Ascending aorta (tissue), 2 donors: ENCODE measurements at places on chromosomes 4 and X. TPM values are rescaled to one million over a fixed set of nuclear protein-coding genes. Genes with fewer than 3 reads are reported as not detected.

- no peaks in the 10 kb centered on the region for H3K27me3 ChIP-seq
- H3K4me1 ChIP-seq = no peaks in the 10 kb centered on the region
- no peak overlapping the region for H3K4me3 ChIP-seq
- no peak overlapping the region for H3K27ac ChIP-seq
Measured at GRCh38 chrX:8245411-8245810, 74.3 kb upstream of the VCX2 start.

RAB33A gene
- total RNA-seq = 0.32 TPM

- H3K27ac ChIP-seq = no peak overlapping the region
- H3K36me3 ChIP-seq = no peaks in the 10 kb centered on the region
- H3K27me3 ChIP-seq = no peaks in the 10 kb centered on the region
Measured at GRCh38 chrX:46777971-46778810, 19.3 kb upstream of the SLC9A7 start.

DNA sequence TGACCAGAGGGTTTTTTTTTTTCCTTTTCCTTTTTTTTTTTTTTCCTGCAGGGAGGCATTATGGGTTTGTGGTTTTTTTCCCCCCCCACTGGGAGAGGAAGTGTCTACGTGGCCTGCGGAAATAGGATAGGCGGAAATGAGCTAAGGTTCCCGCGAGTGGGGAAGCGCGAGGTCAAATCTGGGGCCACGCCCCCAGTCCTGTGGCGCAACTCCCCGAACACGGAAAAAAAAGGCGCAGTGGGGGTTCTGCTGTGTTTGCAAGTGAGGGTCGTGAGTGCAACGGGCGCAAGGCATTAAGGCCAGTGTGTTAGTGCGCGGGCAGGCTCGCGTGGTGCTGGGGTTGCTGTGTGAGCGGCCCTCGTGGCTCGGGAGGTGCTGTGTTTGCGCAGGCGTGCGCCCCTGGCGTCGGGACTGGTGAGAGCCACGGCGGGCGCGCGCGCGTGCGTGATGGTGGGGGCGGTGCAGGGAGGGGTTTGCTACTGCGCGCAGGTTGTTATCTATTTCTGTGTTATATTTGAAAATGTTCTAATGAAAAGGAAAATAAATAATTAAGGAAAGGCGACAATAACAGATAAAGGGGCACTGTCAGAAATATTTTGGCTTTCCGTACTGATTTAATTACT lies 685 bp upstream of the MORF4L2 start:
- peaks cover 7% of the 10 kb centered on the region for H3K36me3 ChIP-seq
- H3K4me3 ChIP-seq = peak overlapping the region; percentile 63
- peak overlapping the region; percentile 91 for H3K27ac ChIP-seq
- H3K27me3 ChIP-seq = no peaks in the 10 kb centered on the region
- peak; percentile 51 for DNase-seq

GRCh38 chr4:175929441-175929840 lies 117.4 kb upstream of the GPM6A start:
- no peak overlapping the region for H3K4me3 ChIP-seq
- no peaks in the 10 kb centered on the region for H3K36me3 ChIP-seq

TMEM165 gene
- total RNA-seq = 178 TPM

PAGE5 gene
- not detected for total RNA-seq

DNA sequence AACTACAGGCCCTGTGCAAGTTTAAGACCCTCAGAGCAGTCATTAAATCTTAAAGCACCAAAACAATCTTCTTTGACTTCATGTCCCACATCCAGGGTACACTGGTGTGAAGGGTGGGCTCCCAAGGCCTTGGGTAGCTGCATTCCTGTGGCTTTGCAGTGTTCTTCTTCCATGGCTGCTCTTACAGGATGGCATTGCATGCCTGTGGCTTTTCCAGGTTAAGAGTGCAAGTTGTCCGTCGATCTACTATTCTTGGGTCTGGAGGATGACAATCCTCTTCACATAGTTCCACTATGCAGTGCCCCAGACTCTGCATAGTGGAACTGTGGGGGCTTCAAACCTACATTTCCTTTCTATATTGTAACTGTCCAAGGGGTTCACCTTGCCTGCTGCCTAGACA lies 494.5 kb downstream of the CFAP47 start:
- no peak overlapping the region for H3K27ac ChIP-seq
- H3K4me3 ChIP-seq = no peak overlapping the region
- no peak for DNase-seq
- no peaks in the 10 kb centered on the region for H3K36me3 ChIP-seq

GRCh38 chrX:134544513-134545151 lies 84.7 kb downstream of the HPRT1 start:
- no peaks in the 10 kb centered on the region for H3K36me3 ChIP-seq
- peak overlapping the region; percentile 41 for H3K4me3 ChIP-seq
- H3K4me1 ChIP-seq = no peaks in the 10 kb centered on the region

- no peak overlapping the region for H3K27ac ChIP-seq
- H3K36me3 ChIP-seq = no peaks in the 10 kb centered on the region
- H3K4me3 ChIP-seq = no peak overlapping the region
- no peak for DNase-seq
Measured at GRCh38 chr4:153159016-153159415, 45.2 kb upstream of the TRIM2 start.

GRCh38 chr4:107600436-107600835 lies 119.6 kb downstream of the PAPSS1 start:
- H3K4me1 ChIP-seq = peaks cover 7% of the 10 kb centered on the region
- H3K4me3 ChIP-seq = no peak overlapping the region
- H3K27me3 ChIP-seq = no peaks in the 10 kb centered on the region

DNA sequence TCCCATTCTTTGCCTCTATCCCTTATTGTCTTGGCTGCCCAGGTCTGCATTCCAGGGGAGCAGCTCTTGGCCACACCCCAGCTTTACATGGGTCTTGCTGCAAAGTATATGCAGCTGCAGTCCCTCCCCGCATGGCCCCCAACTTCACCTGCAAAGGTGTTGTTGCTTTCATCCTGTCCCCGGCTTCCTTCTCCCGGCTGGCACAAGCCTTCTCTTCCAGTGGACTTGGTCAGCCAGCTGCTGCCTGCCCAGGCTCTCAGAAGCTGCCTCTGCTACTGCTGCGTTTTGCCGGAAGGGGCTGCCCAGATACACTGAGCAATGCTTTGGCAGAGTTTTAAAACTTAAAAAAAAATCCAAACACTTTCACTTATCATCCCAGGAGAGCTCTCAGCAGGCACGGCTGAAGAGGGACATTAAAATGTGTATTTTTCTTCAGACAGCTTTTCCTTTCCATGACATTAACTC lies 121.2 kb upstream of the PDLIM3 start:
- H3K4me3 ChIP-seq = peak overlapping the region; percentile 43
- H3K4me1 ChIP-seq = peaks cover 6% of the 10 kb centered on the region
- DNase-seq = peak; percentile 80

DNA sequence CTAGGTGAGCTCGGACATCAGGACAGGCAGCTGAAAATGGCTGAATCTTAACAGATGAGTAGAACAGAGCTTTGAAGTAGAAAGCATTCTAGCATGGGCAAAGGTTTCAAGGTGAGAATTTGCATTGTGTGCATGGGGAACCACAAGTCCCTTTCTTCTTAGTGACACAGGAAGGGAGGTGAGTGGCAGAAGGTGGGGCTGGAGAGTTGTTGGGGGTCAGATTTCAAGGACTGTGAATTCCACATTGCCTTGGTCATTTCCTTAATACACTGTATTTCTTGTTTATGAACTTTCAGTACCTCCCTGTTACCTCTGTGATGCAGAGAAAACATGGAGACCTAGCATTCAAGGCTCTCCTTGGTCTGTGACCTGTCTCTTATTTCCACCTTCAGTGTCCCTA lies 4.1 kb downstream of the APEX2 start:
- H3K4me1 ChIP-seq = no peaks in the 10 kb centered on the region
- DNase-seq = no peak
- no peaks in the 10 kb centered on the region for H3K36me3 ChIP-seq
- H3K4me3 ChIP-seq = no peak overlapping the region
- no peak overlapping the region for H3K27ac ChIP-seq

- no peaks in the 10 kb centered on the region for H3K36me3 ChIP-seq
- no peaks in the 10 kb centered on the region for H3K27me3 ChIP-seq
- DNase-seq = no peak
- no peaks in the 10 kb centered on the region for H3K4me1 ChIP-seq
Measured at GRCh38 chr4:5510504-5510903, 197.9 kb downstream of the EVC2 start.

DNA sequence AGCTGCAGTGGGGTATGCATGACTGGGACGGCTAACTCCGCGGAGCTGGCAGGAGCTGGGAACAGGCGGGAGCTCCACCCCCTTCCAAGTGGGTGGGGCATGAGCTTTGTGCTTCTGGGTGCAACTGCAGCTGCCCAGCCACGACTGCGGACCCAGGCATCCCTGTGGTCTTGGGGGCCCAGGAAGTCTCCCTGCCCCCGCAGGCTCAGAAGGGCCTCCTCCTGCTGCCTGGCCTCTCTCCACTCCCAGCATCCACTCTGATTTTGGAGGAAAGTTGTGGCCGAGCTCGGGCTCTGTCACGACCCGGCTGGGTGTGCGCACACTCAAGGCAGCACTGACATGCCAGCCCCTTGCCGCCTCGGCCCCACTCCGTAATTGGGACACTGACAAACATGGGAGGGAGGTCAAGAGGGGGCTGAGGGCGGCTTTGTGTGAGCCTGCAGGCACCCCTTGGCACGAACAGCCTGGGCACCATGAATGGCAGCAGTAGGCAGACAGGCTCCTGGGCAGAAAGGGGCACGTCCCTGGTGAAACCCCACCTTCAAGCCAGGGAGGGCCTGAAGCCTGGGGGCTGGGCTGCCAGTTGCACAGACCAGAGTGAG lies 822.6 kb downstream of the GLUD2 start:
- no peak overlapping the region for H3K27ac ChIP-seq
- DNase-seq = no peak
- H3K36me3 ChIP-seq = no peaks in the 10 kb centered on the region
- H3K4me1 ChIP-seq = no peaks in the 10 kb centered on the region
- H3K27me3 ChIP-seq = no peaks in the 10 kb centered on the region

DNA sequence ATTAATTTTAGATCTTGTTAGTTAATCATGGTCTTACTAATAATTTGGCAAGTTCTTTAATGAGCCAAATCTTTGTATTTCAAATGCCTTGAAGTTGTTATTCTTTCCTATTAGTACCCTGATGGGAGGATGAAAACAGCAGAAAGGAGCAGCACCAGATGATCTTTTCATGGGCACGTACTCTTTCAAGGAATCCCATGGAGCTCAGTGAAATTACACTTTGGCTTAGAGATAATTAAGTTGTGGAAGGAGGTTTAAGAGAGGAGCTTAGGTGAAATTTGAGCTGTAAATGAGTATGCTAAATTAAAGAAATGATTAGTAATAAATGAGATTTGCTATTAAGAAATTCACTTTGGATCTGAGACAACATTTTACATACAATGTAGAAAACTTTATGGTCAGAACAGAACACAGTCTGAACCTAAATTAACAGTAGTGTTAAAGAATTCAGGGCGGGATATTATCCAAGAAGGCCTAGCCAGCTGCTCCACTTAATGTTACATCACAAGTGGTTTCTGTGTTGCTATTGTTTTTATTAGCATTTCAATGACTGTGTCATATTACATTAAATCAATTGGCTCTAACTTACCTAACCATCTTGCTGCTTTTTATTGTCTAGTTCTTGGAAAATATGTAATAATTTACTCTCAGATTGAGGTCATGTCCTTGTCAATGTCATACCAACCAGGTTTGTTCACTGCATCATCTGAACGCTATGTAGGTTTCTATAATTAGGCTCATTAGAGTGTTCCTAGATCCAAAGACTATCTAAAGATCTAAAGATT lies 3.9 kb downstream of the MTHFD2L start:
- no peaks in the 10 kb centered on the region for H3K27me3 ChIP-seq
- H3K4me3 ChIP-seq = no peak overlapping the region
- H3K27ac ChIP-seq = no peak overlapping the region
- H3K4me1 ChIP-seq = peaks cover 14% of the 10 kb centered on the region
- H3K36me3 ChIP-seq = peaks cover 2% of the 10 kb centered on the region

DNA sequence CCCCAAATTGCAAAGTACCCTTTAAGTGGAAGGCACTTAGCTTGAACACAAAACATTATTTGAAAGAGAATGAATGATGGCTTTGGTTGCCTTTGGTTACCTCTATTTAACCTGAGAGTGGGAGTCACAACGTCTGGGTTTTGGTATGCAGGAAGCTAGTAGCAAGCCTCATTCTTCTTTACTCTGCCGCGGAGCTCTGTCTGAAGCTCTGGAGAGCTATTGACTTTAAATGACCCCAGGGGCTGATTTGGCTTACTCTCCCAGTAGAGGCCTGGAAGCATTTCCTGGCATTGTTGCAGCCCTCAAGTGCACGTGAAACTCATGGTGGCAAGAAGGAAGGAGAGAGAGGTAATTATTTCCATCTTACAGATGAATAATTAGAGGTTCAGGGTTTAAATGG lies 81.8 kb upstream of the MAGEA4 start:
- H3K27ac ChIP-seq = no peak overlapping the region
- H3K4me1 ChIP-seq = no peaks in the 10 kb centered on the region
- no peak overlapping the region for H3K4me3 ChIP-seq
- H3K27me3 ChIP-seq = no peaks in the 10 kb centered on the region
- H3K36me3 ChIP-seq = no peaks in the 10 kb centered on the region
- DNase-seq = no peak

GRCh38 chr4:86587381-86588140 lies 6.6 kb upstream of the PTPN13 start:
- no peak overlapping the region for H3K4me3 ChIP-seq
- H3K36me3 ChIP-seq = no peaks in the 10 kb centered on the region
- no peak for DNase-seq

GRCh38 chr4:178273168-178273567 lies 830.9 kb upstream of the AGA start:
- H3K27me3 ChIP-seq = no peaks in the 10 kb centered on the region
- H3K4me3 ChIP-seq = no peak overlapping the region
- no peak overlapping the region for H3K27ac ChIP-seq
- DNase-seq = no peak
- H3K4me1 ChIP-seq = no peaks in the 10 kb centered on the region

GRCh38 chr4:69122476-69122875 lies 26.2 kb downstream of the UGT2B7 start:
- H3K27me3 ChIP-seq = no peaks in the 10 kb centered on the region
- H3K4me1 ChIP-seq = no peaks in the 10 kb centered on the region
- DNase-seq = no peak
- H3K36me3 ChIP-seq = no peaks in the 10 kb centered on the region
- no peak overlapping the region for H3K4me3 ChIP-seq
- no peak overlapping the region for H3K27ac ChIP-seq

KLF3 gene
- 21.5 TPM for total RNA-seq

DNA sequence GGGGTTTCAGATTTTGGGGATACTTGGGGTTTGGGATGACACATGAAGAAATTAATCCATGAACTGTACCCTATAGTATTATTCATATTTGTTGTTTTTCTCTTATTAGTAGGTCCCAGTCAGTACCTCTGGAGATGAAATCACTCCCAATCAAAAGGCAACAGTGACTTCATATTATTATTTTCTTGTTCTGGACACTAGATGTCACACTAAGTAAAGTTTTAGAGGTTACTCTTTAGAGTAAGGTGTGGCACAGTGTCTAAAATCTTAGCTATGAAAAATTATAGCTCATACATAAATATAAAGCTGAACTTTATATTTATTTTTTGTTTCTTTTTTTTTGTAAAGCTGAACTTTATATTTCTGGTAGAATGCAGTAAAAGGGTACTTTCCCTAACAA lies 35.1 kb downstream of the FAM114A1 start:
- H3K27me3 ChIP-seq = no peaks in the 10 kb centered on the region
- no peak for DNase-seq
- H3K27ac ChIP-seq = no peak overlapping the region
- no peaks in the 10 kb centered on the region for H3K4me1 ChIP-seq

ASB9 gene
- 3.6 TPM for total RNA-seq

- no peaks in the 10 kb centered on the region for H3K27me3 ChIP-seq
- H3K36me3 ChIP-seq = no peaks in the 10 kb centered on the region
- no peaks in the 10 kb centered on the region for H3K4me1 ChIP-seq
Measured at GRCh38 chr4:23009093-23009492, 316.4 kb downstream of the GBA3 start.
